Right forelimb (tissue), 1 donor: ENCODE measurements at places on chromosomes 16 and 17.

DNA sequence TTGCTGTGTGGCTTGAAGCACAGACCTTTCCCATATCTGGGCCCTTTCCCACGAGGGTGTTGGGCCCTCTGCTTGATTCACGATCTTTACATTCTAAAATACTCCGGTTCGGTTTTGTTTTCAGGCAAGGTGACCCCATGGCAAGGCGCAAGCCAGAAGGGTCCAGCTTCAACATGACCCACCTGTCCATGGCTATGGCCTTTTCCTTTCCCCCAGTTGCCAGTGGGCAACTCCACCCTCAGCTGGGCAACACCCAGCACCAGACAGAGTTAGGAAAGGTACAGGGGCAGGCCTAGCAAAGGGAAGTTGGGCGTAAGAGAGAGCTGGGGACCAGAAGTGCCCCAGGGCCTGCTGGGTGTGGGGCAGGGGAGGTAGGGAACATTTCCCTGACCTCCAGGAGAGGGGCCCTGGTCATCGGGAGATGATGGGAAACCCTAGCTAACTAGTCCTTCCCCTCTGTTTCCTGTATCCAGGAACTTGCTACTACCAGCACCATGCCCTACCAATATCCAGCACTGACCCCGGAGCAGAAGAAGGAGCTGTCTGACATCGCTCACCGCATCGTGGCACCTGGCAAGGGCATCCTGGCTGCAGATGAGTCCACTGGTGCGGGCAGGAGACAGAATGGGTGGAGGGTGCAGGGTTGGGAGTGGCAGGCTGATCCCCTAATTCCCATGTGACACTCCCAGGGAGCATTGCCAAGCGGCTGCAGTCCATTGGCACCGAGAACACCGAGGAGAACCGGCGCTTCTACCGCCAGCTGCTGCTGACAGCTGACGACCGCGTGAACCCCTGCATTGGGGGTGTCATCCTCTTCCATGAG is 1.4 kb downstream of the ALDOA start:
- no peak for DNase-seq

DNA sequence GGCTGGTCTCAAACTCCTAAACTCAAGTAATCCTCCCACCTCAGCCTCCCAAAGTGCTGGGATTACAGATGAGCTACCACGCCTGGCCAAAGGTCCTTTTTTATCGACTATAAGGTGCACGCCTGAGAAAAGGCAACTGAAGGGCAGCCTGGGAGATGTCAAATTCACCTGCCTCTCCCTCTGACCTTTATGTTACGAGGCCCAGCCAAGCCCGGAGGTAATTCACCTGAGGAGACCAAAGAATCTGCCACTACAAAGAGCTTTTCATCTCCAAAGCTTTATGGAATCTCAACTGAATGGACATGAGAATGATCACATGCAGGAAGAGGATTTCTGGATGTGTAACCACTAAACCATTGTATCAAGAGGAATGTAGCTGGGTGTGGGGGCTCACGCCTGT is 37.2 kb downstream of the LYRM1 start:
- DNase-seq = no peak

- DNase-seq = no peak
Measured at GRCh38 chr17:49564638-49565037, 11.0 kb upstream of the NXPH3 start.

DNA sequence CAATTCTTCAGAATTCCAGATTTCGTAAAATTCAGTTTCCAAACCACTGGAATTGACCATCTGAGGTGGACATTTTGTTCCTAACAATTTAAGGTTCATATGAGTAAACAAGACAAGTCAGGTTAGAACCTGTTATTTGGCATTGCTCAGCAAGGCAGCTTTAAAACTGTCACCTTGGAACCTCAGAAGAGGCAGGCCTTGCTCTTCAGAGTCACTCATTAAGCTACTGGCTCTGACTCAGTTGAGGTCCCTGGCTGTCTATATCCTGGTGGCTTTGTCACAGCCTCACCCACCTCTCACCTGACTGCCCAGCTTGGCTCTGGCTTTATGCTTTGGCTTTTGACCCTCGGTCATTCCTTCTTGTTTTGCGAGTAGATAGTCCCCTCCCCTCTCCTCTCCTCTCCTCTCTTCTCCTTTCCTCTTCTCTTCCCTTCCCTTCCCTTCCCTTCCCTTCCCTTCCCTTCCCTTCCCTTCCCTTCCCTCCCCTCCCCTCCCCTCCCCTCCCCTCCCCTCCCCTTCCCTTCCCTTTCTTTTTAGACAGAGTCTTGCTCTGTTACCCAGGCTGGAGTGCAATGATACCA is 238.4 kb downstream of the SHISA9 start:
- DNase-seq = no peak

DNA sequence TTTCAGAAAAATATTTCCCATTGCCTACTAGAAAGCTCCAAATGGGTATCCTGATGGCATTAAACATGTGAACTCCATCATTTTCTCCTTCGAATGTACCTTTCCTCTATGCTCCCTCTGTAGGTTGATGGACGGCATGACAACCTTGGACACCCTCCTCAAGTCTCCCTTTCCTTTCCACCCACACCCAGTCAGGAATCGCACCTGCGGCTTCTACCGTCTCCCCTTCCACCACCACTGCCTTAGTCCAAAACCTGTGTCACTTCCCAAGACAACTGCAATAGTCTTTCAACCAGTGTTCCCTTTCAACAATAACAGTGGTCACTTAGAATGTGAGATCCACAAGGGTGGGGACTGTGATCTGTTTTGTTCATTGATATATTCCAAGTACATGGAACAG is 233.1 kb upstream of the AXIN2 start:
- no peak for DNase-seq

DNA sequence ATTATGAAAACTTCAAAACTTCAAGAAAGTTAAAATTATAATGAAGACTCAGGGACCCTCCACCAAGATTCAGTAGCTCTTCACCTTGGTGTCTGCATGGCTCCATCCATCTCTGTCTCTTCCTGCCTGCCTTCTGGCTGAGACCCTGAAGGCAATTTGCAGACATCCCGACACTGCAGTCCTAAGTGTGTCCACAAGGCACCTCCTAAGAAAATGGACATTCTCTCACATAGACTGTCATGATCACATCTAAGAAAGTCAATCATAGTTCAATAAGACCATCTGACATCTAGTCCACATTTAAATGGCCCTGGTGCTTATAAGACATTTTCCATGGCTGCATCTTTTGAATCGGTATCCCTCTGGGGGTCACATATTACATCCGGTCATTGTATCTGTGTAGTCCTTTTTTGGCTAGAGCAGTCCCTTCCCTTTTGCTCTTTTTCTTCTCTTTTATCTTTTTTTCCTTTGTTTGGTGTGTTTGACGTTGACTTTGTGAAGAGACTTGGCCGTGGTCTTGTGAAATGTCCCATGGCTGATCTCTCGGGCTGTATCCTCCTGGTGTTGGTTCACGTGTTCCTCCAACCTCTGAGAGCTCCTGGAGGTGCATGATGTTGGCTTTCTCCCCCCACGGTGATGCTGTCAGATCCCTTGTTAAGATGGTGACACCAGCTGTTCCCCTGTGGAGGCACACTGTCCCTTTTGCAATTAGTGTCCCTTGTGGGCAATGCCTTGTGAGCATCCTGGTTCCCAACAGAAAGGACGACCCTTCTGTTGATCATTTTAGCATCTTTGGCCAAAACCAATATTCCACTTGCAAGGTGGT is 5.0 kb upstream of the TNFRSF13B start:
- DNase-seq = no peak

DNA sequence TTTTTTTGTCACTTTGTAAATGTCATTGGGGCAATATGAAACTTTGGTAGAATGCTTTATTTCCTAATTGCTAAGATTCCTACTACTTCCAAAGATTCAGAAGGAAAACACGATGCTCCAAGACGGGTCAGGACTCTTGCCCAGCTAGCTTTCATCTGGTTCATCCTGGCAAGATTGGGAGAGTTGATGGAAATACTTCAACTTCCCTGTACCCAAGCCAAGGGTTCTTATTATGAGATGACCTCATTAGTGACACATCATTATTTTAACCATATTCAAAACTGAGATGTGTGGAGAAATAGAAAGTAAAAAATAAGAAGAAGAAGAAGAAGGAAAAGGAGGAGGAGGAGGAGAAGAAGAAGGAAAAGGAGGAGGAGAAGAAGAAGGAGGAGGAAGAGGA is 25.6 kb downstream of the SOX9 start:
- DNase-seq = no peak

DNA sequence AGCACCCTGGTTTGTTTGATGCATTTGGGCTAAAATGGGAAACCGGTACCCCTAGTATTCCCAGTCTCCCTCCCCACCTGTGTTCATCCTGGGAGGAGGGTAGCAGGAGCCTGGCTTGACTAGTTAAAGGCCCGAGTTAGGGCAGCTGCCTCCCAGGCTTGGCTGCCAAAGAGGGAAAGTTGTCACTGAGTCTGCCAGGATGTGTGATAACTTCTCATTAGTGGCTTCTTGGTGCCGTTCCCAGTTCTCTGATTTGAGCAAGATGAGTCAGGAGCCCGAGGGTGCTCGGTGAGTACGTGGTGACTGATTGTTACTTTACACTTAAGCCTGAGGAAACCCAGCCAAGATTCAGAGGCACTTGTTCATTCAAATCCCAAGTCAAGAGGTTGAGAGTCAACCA is 2.5 kb downstream of the KRT32 start:
- DNase-seq = no peak

DNA sequence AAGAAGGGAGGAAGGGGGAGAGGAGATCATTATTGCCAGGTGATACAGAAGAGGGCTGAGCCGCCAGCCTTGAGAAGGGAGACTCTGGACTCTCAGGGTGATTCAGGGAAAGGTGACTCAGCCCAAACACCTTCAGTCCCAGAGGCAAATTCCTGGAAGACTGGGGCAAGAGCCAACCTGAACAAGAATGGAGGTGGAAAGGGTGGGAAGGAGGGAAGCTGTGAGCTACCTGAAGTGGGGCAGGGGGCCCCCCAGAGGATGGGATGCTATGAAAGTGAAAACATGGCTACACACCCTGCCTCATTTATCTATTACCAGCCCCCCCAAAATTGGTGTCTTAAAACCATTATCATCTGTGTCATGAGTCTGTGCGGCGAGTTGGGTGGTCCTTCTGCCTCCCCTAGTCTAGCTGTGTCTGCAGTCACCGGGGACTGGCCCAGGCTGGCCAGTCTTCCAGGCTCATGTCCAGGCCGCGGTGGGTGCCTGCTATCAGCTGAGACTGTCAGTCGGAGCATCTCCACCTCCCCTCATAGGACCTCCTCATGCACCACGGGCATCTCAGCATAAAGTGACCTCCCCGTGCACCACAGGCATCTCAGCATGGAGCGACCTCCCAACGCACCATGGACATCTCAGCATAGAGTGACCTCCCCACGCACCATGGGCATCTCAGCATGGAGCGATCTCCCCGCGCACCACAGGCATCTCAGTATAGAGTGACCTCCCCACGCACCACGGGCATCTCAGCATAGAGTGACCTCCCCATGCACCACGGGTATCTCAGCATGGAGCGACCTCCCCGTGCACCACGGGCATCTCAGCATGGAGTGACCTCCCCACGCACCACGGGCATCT is 3.2 kb upstream of the SLC47A2 start:
- DNase-seq = no peak

- no peak for DNase-seq
Measured at GRCh38 chr17:79702034-79702433, 28.7 kb upstream of the ENPP7 start.

DNA sequence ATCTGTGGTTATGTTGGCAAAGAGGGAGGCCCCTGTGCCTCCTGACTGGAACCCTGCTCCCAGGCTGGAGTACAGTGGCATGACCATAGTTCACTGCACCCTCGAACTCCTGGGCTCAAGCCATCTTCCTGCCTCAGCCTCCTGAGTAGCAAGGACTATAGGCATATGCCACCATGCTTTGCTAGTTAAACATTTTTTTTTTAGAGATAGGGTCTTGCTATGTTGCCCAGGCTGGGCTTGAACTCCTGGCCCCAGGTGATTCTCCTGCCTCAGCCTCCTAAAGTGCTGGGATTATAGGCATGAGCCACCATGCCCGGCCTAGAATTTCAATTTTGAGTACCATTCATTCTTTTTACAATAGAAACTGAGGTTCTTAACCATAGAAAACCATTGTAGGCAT is 21.2 kb upstream of the ITGB3 start:
- DNase-seq = peak; percentile 27

- no peak for DNase-seq
Measured at GRCh38 chr16:31519759-31520431, 7.8 kb upstream of the AHSP start.

DNA sequence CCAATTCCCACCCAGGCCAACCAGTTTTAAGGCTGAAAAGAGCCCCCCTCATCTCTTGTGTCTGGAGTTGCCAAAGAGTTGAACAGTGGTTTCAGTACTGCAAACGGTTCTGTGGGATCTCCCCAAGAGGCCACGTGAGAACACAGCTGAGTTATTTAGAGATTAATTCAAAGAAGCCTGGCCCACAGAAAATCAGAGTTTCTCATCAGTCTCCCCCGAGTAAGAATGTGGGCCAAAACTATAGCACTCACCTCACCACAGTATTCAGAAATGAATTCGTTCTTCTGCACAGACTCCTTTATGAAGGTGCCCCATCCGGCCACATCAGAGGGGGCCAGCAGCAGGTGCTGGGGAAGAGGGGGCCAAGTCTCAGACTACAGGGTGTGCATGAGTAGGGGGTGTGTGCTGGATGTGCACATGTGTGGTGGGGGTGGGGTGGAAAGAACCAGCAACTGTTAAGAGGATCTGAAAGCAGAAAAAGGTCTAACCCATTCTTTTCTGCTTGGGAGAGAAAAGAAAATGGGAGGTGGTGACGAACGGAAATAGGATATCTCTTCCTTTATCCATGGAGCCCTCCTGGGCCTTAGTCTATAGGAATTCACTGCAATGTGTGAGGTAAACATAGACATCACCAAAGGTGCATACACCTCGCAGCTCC is 22.6 kb downstream of the CNTNAP1 start:
- no peak for DNase-seq

DNA sequence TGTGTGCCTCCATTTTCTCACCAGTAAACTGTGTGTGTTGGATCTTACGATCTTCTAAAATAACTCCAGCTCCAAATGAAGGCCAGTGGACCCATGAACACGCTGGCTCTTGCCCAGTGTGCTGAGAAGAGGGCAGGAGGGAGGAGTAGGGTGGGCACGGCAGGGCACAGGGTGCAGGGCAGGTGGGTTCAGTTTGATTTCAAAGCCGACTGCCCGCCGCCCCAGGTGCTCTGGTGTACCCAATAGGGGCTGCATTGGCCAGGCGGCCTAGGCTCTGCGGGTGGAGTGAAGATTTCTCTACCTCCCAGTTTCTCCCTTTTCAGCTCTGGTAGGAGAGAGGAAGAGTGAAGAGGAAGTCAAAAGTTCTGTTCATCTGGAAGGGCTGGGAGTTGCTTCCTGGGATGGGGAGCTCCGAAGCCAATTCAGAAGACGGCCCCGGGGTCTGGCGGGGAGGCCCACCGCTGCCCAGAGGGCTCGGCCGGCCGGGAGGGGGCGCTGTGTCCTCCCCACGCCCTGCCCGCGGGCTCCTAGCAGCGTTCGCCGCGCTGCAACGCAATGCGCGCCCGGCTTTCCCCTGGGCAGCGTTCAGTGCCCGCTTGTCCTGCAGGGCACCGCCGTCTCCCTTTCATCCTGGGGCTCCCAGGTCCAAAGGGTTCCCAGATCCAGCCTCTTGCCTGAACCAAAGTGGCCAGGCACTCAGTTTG is 1.1 kb upstream of the CRHR1 start:
- DNase-seq = peak; percentile 58
